Stimulated activated CD8-positive, alpha-beta memory T cell treated with anti-CD3 and anti-CD28 coated beads, Interleukin-15, amount 100 ng/mL, for 24 hours (primary cell): ENCODE measurements at places on chromosomes 12 and 14.

DNA sequence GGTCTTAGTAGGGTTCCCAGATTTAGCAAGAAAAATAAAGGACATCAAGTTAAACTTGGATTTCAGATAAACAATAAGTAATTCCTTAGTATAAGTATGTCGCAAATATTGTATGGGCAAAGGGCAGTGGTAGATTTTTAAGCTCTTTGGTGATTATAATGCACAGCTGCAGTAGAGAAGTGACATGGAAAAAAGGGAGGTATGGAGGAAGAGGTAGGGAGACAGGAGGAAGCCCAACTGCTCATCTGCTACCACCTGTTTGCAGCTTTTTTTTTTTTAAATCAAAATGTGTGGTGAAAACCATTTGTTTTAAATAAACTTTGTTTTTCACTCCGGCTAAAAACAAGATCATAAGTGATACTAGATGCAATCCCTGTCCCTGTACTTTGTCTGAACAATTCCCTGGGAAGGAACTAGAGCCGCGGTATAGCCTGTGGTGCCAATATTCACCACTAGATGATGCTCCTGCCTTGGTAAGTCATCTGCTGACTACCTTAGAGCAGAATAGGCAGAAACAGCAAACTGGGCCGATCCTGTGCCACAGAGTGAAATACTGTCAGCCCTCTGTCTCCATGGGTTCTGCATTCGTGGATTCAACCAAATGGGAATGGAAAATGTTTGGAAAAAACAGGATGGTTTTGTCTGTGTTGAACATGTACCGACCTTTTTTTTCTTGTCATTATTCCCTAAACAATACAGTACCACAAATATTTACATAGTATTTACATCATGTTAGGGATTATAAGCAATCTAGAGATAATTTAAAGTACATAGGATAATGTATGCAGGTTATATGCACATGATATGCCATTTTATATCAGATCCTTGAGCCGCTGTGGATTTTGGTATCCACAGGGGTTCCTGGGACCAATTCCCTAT lies 62.4 kb upstream of the PLBD1 start:
- peak; percentile 5 for DNase-seq

- DNase-seq = no peak
These were observed 166.7 kb downstream of the RAD51B start for GRCh38 chr14:67986131-67986841.

DNA sequence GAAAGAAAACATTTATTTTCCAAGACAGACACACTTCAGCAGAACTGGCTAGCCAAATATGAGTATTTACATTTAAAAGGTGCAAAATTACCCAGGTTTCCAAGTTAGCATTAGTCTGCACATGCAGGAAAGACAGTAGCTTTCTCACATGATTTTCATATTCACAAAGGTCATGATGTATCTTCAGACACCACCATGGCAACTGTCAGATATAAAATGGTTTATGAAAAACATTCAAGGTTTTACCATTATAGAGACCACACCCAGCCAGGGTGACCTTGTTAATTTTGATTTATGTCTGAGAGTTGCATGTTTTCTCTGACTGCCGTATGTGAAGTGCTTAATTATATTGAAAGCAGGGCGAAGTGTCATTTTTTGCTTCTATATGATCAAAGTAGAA lies 91.2 kb downstream of the GXYLT1 start:
- DNase-seq = no peak

DNA sequence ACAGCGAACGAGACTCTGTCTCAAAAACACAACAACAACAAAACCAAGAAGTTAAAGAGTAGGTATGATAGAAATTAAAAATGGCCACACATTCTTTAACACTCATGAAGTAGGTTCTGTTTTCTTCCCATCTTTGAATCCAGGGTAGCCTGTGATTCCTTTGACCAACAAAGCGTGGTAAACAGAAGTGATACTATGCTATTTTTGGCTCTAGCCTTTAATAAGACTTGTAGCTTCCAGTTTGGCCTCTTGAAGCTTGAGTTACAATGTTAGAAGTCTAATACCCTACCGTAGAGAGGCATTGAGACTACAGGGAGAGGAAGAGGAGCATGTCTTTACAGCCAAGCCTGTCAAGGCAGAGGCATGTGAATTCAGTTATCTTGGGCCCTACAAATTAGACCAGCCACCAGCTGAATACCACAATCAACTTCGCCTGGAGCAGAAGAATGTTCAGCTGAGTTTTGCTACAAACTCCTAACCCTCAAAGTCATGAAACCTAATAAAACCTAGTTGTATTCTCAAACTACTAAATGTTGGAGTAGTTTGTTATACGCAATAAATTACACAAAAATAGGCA lies 4.9 kb upstream of the NEMF start:
- DNase-seq = no peak

GRCh38 chr14:100389497-100390104 lies 66.5 kb downstream of the SLC25A47 start:
- DNase-seq = no peak

DNA sequence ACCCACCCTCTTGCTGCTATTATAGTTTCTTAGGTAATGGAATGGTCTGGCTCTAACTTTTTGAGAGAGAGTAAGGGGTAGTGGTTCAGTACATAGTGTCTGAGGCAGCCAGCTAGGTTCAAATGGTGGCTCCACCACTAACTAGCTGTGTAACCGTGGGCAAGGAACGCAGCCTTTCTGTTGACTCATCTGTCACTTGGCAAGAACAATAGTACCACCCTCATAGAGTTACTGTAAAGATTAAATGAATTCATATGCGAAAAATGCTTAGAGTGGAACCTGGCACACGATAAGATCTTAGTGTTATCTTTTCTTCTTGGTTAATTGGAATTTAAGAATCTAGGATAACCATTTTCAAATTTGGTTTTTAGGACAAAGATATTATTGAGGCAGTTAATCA lies 14.0 kb downstream of the CCDC62 start:
- no peak for DNase-seq

GRCh38 chr14:103393676-103394626 lies 8.7 kb downstream of the MARK3 start:
- DNase-seq = no peak

DNA sequence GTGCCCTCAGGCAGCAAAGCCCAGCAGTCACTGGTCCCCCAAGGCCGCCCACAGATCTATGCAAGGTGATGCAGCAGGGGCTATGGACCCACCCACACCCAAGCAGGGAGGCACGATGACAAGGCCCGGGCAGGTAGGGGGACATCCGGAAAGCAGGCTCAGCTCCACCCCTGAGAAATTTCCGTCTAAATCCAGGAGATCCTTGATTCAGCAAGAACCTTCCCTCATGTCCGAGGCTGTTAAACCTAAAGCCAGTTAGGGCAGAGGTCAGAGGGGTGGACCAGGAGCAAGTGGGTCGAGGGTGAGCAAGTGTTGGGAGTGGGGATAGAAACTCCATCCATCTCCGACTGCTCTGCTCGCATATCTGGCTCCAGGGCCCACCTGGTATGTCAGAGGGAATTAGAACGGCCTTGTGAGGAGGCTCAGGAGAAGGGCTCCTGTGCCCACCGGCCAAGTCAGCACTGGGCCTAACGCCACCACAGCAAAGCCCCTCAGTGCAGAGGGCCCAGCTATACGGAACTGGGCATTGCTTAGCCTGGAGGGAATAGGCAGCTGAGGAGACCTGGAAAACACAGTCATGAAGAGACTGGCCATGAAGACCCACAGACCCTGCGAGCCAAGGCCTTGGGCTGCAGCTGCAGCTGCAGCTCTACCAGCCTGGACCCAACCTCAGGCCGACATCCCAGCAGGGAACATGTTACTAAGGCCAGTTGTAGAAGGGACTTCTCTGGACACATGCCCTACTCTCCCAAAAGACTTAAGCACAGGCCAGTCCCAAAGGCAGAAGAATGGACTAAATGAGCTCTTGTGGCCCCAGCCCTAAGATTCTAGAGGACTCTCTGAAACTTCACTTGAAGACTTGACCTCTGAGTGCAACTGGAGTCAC lies 34.3 kb downstream of the DAD1 start:
- DNase-seq = no peak

DNA sequence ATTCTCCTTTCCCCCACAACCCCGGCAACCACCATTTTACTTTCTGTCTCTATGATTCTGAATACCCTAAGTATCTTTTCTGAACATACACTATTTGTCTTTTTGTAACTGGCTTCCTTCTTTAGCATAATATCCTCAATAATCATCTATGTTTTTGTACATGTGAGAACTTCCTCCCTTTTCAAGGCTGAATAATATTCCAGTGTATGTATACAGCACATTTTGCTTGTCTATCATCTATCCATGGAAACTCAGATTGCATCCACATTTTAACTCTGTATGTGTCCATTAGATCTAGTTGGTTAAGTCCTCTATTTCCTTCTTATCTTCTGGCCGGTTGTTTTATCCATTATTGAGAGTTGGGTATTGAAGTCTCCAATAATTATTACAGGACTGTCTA lies 64.1 kb upstream of the TTC7B start:
- no peak for DNase-seq
